Activated CD4-positive, CD25-positive, alpha-beta regulatory T cell treated with anti-CD3 and anti-CD28 coated beads, Interleukin-2, amount 50 U/mL, for 16 hours (primary cell): ENCODE measurements at places on chromosomes 3 and 15.

GRCh38 chr3:127831723-127832172, 9.4 kb upstream of the MGLL start:
- no peak for DNase-seq

DNA sequence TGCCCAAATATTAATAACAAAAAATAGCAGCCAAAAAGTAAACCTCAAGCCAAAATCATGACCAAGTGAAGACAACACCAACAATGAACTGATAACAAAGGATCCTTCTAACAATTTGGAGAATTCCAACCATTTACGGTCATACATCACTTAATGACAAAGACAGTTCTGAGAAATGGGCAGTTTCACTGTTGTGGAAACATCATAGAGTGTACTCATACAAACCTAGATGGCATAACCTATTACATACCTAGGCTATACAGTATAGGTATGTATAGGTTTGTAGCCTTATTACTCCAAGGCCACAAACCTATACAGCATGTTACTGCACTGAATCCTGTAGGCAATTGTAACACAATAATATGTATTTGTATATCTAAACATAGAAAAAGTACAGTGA, 12.4 kb downstream of the ANO10 start:
- DNase-seq, result no peak

DNA sequence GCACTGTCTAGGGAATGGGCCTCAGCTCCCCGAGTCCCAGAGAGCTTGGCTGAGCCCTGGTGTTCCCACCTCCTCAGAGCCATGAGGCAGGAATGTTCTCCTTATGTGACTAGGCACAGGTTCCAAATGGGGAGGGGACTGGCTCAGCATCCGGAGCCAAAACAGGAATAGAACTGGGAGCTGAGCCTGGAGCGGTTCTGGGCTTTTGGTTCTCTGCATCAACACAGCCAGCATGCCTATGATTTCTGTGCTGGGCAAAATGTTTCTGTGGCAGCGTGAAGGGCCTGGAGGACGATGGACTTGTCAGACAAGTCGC, at the start of gene FAM131A:
FAM131A (plus strand) TSS at position 202 of the 316 bp plus-strand sequence; CDS start at position 233, 31 bp downstream.
- DNase-seq, result no peak

DNA sequence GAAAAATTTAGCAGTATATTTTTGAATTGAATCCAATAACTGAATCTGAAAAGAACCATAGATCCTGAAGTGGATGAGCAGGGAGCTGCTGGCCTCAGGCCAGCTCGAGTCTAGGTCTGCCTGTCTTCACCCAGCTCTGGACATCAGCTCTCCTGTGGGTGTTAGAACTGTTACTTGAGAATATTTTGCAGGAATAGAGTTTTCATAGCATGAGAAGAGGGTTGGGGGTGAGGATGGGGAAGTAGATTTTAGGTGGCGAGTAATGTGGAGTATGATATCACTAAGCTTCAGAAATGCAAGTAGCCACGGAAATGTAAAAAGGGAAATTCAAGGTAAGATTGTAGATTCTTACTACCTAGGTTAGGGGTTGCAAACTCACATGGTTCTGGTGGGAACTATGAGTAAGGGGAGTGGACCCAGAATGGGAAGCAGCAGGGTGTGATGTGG, 6.2 kb downstream of the RAB8B start:
- no peak for DNase-seq

- DNase-seq, result no peak
Observed at GRCh38 chr15:95085056-95085455, 853.7 kb downstream of the MCTP2 start.

DNA sequence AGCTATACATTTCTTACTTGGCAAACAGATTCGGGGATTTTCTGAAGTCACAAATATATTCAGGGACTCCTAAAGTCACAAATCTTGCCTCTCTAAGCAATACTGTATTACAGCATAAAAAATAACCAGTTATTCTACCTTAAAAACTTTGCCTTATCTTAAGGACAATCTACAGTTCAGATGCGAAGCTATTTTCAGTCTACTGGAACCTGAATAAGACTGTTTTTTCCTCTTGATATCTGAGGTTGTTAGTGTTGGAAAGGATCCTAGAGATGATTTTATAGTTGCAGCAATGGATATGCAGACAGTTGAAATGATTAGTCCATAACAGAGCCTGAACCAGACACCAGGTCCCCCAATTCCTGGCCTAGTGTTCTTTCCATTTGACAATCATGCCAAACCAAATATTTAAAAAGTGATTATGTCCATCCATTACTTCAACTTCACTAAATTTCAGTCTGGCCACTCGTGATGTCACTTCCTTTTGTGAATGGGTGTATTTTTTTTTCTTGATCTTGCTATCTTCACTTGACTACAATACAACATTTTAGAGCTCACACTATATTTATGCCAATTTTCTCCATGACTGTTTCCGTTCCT, 1.8 kb downstream of the HDGFL3 start:
- DNase-seq, result no peak

GRCh38 chr15:99651023-99651807, 82.0 kb downstream of the LYSMD4 start:
- no peak for DNase-seq
